Activated T-helper 1 cell treated with anti-CD3 and anti-CD28 coated beads, Interleukin-12 subunit alpha, Interleukin-12 subunit beta, Interleukin-2, Interleukin-4 antibody, amounts not matched to agents 30 ng/mL and 10 ng/mL and 1 ng/mL, durations not matched to agents 14 hours and 24 hours and 36 hours (primary cell): ENCODE measurements at places on chromosomes 1 and 21. TPM values are rescaled to one million over a fixed set of nuclear protein-coding genes. Genes with fewer than 3 reads are reported as not detected.

Gene CHAF1B
- total RNA-seq: 33.8 and 35.7 TPM in 2 replicates

Gene CRP
- total RNA-seq: not detected in 2 replicates

Gene UMODL1
- total RNA-seq: not detected in 2 replicates

GRCh38 chr1:161304927-161305866 lies 4.6 kb downstream of the MPZ start:
- no peak for DNase-seq

DNA sequence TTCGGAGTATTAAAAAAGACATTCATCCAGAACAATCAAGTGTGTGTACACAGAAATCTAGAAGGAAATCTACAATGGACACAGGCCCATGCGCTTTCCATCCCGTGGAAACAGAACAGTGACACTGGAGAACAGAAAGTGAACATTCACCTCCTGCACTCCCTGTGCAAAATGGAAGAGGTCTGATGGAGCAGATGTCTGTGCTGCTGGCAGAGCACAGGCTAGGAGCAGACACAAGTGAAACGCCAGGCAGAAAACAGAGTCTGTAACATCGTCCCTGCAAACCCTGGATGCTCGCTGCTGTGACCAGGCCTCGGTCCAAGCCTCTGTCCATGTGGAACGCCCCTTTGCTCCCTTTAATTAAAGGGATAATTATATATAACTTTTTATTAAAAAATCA lies 36.1 kb downstream of the SLC45A1 start:
- no peak for DNase-seq

- DNase-seq: no peak
These were observed 293.6 kb downstream of the PTPRC start for GRCh38 chr1:198932351-198932991.

- DNase-seq: no peak
These were observed 42.0 kb downstream of the COL6A1 start for GRCh38 chr21:46023555-46023954.
